ENCODE measurements at places on chromosomes 2 and 18. TPM values are rescaled to one million over a fixed set of nuclear protein-coding genes. Genes with fewer than 3 reads are reported as not detected.

The LBH gene
- 89.6 TPM for total RNA-seq

The CYP27A1 gene
- total RNA-seq: 0.16 TPM

GRCh38 chr18:63379639-63379962 lies 12.6 kb upstream of the KDSR start:
- H3K4me3 ChIP-seq: peak overlapping the region; percentile 46
- peak overlapping the region; percentile 51 for H3K27ac ChIP-seq
- peaks cover 13% of the 10 kb centered on the region for H3K36me3 ChIP-seq
- H3K4me1 ChIP-seq: peaks cover 22% of the 10 kb centered on the region
- no peaks in the 10 kb centered on the region for H3K27me3 ChIP-seq
- no peak for DNase-seq

- no peak overlapping the region for H3K4me3 ChIP-seq
- DNase-seq: peak; percentile 61
- H3K36me3 ChIP-seq: peaks cover 23% of the 10 kb centered on the region
Measured at GRCh38 chr2:215982465-215982875, 30.9 kb downstream of the MREG start.

The DSC3 gene
- 0.02 TPM for total RNA-seq

DNA sequence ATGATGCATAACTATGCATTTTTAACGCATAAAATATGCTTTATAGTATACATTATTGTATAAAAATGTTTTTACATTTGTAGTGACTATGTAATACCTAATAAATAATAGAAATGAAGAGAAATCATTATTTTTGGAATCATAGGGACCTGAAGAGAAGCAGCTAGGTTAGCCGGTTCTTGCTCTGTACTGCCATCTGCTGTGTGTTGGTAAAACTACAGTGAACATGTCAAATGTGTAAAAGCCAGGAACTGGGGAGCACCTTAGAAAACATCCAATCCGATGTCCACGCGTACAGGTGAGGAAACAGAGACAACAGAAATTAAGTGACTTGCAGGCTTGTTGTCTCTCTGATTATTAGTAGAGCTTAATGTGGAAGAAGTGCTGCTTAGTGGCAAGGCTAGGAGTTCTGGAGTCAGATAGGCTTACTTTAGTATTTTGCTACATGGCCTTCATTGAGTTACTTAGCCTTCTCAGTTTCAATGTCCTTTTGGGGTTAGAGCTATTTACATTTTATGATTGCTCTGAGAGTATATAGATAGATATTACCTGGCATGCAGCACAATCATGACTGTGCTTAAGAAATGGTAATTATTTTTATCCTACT lies 386.5 kb downstream of the DLGAP1 start:
- peak; percentile 49 for DNase-seq
- no peaks in the 10 kb centered on the region for H3K4me1 ChIP-seq
- H3K36me3 ChIP-seq: no peaks in the 10 kb centered on the region
- H3K27ac ChIP-seq: no peak overlapping the region
- H3K27me3 ChIP-seq: peaks cover 12% of the 10 kb centered on the region

DNA sequence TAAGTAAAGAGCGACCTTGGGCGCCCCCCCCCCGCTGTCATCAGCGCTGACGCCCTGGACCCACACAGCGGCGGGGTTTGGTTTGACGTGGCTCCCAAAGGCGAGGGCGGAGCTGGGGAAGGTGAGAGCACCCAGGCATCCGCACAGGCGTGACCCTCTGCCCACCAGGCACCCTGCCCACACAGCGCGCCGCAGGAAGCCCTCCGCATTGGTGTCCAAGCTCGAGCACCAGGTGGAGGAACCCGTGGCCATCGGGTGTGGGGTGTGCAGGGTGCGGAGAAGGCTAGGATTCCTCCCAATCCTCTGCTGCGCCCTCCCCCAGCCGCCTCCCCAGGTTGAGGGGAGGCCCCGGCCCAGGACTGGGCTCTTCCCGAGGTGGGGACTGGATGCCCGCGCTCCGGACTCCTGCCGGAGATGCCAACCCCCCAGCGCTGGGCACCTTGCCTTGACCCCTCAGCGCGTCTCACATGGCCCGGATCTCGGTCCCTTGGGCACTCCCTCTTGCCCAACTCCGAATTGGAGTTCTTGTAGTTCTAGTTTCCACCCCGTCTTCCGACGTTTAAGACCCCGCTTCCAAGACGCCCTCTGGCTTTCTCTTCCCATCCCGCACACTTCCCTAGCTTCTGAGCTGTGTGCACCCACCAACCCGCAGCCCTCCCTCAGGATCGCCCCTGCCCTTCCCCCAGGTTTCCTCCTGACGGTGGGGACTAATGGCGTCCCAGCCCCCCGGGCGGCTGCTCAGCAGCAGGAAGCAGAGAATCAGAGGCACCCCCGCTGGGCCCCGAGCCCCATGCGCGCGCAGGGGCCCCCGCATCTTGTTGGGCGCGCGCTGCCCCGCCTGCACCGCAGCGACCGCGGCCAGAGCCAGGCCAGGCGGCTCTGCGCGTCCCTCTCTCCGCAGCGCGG lies 25.9 kb upstream of the RESP18 start:
- no peak overlapping the region for H3K27ac ChIP-seq
- peaks cover 6% of the 10 kb centered on the region for H3K4me1 ChIP-seq
- H3K4me3 ChIP-seq: no peak overlapping the region
- peaks cover 41% of the 10 kb centered on the region for H3K27me3 ChIP-seq
- no peaks in the 10 kb centered on the region for H3K36me3 ChIP-seq

DNA sequence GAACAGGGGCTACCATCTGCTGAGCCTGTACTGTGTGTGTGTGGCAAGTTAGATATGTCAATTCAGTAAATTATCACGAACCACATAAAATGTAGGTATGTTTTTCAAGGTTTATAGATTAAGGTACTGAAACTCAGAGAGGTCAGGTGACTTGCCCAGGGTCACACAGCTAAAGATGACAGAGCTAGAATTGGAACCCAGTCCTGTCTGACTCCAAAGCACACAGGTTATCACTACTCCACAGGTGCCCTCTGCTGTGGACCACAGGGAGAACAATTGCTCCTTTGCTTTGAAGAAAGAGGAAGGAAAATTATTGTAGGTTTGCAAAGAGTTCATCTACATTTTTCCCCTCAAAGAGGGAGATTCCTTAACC lies 229.7 kb upstream of the AGAP1 start:
- H3K36me3 ChIP-seq: no peaks in the 10 kb centered on the region
- DNase-seq: no peak
- H3K4me3 ChIP-seq: no peak overlapping the region
- H3K4me1 ChIP-seq: no peaks in the 10 kb centered on the region

GRCh38 chr2:143730155-143730952 lies 601.1 kb downstream of the ARHGAP15 start:
- peak; percentile 45 for DNase-seq
- H3K27ac ChIP-seq: peak overlapping the region; percentile 91
- H3K36me3 ChIP-seq: peaks cover 11% of the 10 kb centered on the region
- peaks cover 55% of the 10 kb centered on the region for H3K4me1 ChIP-seq
- no peaks in the 10 kb centered on the region for H3K27me3 ChIP-seq

- no peaks in the 10 kb centered on the region for H3K4me1 ChIP-seq
- no peak for DNase-seq
- H3K4me3 ChIP-seq: no peak overlapping the region
- no peaks in the 10 kb centered on the region for H3K36me3 ChIP-seq
- H3K27me3 ChIP-seq: peaks cover 21% of the 10 kb centered on the region
- no peak overlapping the region for H3K27ac ChIP-seq
Measured at GRCh38 chr2:149258531-149258930, 71.9 kb upstream of the LYPD6 start.

The ANXA4 gene
- total RNA-seq: 30.7 TPM

The IL18R1 gene
- total RNA-seq: 23.4 TPM

GRCh38 chr2:241903121-241904010 lies 33.8 kb downstream of the RTP5 start:
- H3K27me3 ChIP-seq: no peaks in the 10 kb centered on the region
- H3K27ac ChIP-seq: no peak overlapping the region
- H3K36me3 ChIP-seq: peaks cover 3% of the 10 kb centered on the region
- DNase-seq: peak; percentile 2

GRCh38 chr2:28346587-28346986 lies 46.1 kb upstream of the FOSL2 start:
- no peaks in the 10 kb centered on the region for H3K27me3 ChIP-seq
- H3K4me3 ChIP-seq: no peak overlapping the region
- H3K4me1 ChIP-seq: peaks cover 24% of the 10 kb centered on the region
- H3K36me3 ChIP-seq: no peaks in the 10 kb centered on the region

- DNase-seq: no peak
- peaks cover 11% of the 10 kb centered on the region for H3K36me3 ChIP-seq
- no peak overlapping the region for H3K4me3 ChIP-seq
- H3K27ac ChIP-seq: no peak overlapping the region
- H3K27me3 ChIP-seq: no peaks in the 10 kb centered on the region
- H3K4me1 ChIP-seq: no peaks in the 10 kb centered on the region
Measured at GRCh38 chr18:69808399-69808798, 139.3 kb downstream of the CD226 start.

DNA sequence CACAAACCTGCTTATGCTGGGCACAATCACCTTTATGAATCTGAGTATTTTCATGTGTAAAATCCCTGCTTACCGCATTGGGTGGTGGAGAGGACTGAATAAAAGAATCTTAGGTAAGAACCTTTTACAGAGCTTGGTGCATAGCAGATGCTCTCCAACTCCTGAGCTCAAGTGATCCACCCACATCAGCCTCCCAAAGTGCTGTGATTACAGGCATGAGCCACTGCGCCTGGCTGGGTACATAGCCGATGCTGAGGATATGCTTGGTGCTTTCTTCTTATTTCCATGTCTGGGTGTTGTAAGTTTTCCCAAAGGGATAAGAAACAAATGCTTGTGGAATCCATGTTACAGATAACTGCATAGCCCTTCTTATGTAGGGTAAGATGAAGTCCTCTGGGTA lies 244.3 kb upstream of the PXDN start:
- no peak overlapping the region for H3K4me3 ChIP-seq
- no peak overlapping the region for H3K27ac ChIP-seq
- peaks cover 5% of the 10 kb centered on the region for H3K4me1 ChIP-seq
- no peak for DNase-seq

The MAP2 gene
- 0.39 TPM for total RNA-seq

- no peak for DNase-seq
- no peaks in the 10 kb centered on the region for H3K27me3 ChIP-seq
- no peak overlapping the region for H3K27ac ChIP-seq
- H3K36me3 ChIP-seq: peaks cover 21% of the 10 kb centered on the region
- H3K4me1 ChIP-seq: peaks cover 5% of the 10 kb centered on the region
Measured at GRCh38 chr2:74142340-74142739, 5.4 kb downstream of the BOLA3 start.

DNA sequence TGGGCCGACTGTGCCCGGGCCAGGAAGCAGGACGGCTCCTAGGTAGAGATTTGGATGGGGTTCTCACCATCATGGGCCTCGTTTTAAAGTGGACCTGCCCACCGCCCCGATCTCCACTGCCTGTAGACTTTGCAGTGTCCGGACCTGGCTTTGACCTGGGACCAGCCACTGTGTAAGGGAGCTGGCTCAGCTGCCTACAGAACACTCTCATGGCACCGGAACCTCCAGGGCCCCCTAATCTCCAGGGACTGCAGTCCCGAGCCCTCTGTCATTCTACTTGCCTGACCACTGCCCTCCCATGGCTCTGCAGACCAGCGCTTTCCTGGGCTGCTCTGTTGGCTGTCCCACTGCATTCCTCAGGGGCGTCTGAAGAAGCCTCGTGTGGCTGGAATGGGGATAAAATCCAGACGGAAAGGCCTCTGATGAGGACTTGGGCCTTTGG lies 120.8 kb downstream of the GLI2 start:
- no peaks in the 10 kb centered on the region for H3K27me3 ChIP-seq
- no peak overlapping the region for H3K27ac ChIP-seq
- no peaks in the 10 kb centered on the region for H3K36me3 ChIP-seq
- H3K4me3 ChIP-seq: no peak overlapping the region

- peaks cover 2% of the 10 kb centered on the region for H3K4me1 ChIP-seq
- H3K27me3 ChIP-seq: no peaks in the 10 kb centered on the region
- H3K4me3 ChIP-seq: no peak overlapping the region
- H3K36me3 ChIP-seq: no peaks in the 10 kb centered on the region
- DNase-seq: no peak
- H3K27ac ChIP-seq: no peak overlapping the region
Measured at GRCh38 chr2:177190941-177191340, 21.7 kb upstream of the HNRNPA3 start.

DNA sequence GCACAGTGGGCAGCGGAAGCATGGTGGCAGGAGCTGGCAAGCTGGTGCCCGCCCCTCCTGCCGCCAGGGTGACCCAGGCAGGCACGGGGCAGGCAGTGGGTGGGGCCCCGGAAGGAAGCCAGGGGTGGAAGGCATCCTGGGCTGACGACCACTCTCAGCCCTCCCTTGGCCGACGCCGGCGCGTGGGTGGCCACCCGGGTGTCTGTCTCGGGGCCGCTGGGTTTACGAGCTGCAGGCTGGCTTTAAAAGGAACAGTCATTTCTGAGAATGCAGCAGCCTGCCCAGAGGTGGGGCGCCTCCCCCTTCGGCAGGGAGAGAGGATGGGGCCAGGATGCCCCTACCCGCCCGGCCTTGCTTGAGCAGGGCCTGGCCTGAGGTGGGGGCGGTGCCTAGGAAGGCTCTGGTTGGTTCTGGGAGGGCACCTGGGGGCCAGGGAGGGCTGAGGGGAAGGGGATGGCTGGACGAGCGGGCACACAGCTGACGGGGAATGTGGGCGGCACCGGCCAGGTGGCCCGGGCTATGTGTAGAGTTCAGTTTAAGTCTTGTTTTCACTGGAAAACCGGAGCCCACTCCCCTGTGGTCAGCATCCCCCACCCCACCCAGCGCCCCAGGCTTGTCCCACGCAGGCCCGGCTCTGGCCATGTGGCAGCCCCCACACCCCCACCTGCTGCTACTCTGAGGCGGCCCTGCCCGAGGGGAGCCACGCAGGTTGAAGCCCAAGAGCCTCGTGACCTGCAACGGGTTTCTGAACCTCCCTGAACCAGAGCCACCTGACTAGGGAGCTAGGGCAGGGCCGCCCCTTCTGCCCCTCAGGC lies 6.3 kb downstream of the BOK start:
- peaks cover 2% of the 10 kb centered on the region for H3K4me1 ChIP-seq
- H3K27me3 ChIP-seq: peaks cover 9% of the 10 kb centered on the region
- no peak for DNase-seq
- no peak overlapping the region for H3K27ac ChIP-seq
- H3K4me3 ChIP-seq: no peak overlapping the region

- H3K4me1 ChIP-seq: peaks cover 5% of the 10 kb centered on the region
- H3K36me3 ChIP-seq: no peaks in the 10 kb centered on the region
- no peak overlapping the region for H3K27ac ChIP-seq
- H3K27me3 ChIP-seq: no peaks in the 10 kb centered on the region
- H3K4me3 ChIP-seq: no peak overlapping the region
Measured at GRCh38 chr2:172357442-172357841, 69.9 kb upstream of the ITGA6 start.

The RFTN2 gene
- not detected for total RNA-seq

DNA sequence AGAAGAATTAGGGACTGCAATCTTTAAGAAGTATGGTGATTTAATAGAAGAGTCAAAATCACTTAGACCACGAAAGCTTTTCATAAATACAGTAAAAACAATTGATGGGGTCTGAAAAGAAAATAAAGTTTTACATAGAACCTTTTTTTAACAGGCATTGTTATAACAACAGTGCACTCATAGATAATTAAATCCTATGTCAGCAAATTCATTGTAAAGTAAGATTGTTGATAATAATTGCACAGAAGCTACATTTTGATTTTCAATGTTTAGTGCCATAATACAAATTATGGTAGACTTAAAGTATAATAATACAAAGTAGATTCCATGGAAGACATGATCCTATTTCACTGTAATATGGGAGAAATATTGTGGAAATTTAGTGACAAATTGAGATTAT lies 130.7 kb upstream of the FSIP2 start:
- no peak overlapping the region for H3K27ac ChIP-seq
- H3K4me3 ChIP-seq: no peak overlapping the region
- DNase-seq: no peak
- H3K36me3 ChIP-seq: no peaks in the 10 kb centered on the region

- H3K27me3 ChIP-seq: no peaks in the 10 kb centered on the region
- H3K36me3 ChIP-seq: no peaks in the 10 kb centered on the region
- H3K4me1 ChIP-seq: peaks cover 16% of the 10 kb centered on the region
Measured at GRCh38 chr2:64951306-64951953, 37.8 kb upstream of the SLC1A4 start.

Measured in activated CD4-positive, alpha-beta T cell treated with anti-CD3 and anti-CD28 coated beads for 36 hours (primary cell).